Right ventricle myocardium superior (tissue), 1 donor: ENCODE measurements at places on chromosomes 2 and 18. TPM values are rescaled to one million over a fixed set of nuclear protein-coding genes. Genes with fewer than 3 reads are reported as not detected.

SH3BP4 gene
- total RNA-seq: 9.0 TPM

KCNF1 gene
- not detected for total RNA-seq

PAIP2B gene
- 69.7 TPM for total RNA-seq

GRCh38 chr2:71100195-71100964 is 29.6 kb downstream of the MCEE start:
- DNase-seq: peak; percentile 59

DNA sequence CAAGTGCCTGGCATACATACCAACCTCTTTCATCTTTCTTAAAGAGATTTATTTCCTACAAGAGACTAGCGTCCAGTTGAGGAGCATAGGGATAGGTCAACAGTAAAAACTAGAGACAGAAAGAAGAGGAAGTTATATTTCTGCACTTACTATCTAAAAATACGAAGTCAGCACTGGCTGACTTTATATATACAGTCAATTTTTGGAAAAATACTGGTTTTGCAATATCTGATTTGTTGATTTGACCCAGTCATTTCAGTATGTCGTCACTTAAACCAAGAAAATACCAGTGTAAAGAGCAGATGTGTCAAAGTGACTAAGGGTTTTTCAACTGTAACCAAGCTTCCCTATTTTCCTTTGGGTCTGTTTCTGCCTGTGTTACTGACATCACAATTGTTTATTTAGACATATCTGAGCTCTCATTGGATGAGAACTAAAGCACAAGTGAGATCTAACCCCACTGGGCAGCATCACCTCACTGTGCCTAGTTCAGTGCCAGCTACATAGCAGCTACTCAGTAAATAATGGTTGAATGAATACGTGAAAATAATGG is 23.0 kb downstream of the CYTIP start:
- no peak for DNase-seq

DNA sequence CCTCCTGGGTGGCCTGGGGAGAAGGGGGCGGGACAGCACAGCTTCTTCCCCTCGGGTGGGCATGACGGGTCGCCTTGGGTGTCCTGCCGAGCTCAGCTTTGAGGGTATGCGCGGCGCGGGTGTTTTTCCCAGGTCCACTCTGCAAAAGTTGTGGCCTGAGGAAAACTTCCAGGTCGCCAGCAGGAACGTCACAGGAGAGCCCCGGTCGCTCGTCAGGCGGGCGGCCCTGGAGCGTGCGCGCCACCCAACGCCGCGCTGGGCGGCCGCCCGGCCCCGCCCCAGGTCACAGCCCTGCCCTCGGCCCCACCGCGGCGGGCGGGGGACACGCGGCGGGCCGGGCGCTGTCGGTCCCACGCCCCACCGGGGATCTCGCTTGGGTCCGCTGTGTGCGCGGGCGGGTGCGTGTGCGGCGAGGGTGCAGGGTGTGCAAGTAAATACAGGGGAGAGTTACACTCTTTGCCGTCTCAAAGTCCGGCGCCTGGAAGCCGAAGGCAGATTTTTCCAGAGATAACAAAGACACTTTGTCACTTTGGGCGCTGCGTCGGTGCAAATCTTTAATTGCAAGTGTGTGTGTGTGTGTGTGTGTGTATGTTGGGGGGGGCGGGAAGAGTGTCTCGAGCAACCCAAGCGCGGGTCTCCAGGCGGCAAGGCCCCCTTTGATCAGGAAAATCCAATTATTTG is 616 bp upstream of the SP5 start:
- no peak for DNase-seq

DNA sequence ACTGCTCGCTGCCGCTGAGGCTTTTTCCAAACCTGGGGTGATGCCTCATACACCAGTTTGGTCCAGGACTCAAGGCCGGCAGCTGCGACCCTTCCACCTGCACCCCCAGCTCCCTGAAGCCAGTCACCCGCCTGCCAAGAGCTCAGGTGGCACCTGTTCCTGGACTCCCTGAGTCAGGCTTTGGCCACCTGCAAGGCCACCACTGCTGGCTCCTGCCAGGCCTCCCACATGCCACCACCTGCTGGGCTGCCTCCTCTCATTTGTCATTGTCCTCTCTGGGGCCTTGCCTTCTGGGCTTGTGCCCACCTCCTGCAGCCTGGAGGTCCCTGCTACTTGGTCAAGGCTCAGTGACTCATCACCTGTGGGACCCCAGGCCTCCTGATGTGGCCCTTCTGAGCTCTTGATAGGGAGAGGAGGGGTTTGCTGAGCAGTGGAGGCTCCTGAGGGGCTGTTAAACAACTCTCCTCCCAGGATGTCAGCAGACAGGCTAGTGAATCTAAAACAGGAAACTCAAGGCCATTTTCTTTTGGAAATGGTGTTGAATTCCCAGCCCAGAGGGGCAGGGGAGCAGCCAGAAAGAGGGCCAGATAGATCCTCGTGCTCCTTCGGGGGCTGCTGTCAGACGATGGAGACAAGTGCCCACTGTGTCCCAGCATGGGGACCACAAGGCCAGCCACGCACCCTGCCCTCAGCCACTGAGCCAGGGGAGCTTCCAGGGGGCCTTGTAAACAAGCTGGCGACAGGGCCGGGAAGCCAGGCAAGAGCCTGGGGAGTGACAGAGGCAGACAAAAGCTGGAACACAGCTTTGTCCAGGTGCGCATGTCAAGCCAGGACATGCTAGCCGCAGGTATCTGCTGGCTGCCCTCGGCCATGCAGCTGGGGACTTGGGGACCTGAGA is 416.8 kb downstream of the LRATD1 start:
- DNase-seq: no peak

DNA sequence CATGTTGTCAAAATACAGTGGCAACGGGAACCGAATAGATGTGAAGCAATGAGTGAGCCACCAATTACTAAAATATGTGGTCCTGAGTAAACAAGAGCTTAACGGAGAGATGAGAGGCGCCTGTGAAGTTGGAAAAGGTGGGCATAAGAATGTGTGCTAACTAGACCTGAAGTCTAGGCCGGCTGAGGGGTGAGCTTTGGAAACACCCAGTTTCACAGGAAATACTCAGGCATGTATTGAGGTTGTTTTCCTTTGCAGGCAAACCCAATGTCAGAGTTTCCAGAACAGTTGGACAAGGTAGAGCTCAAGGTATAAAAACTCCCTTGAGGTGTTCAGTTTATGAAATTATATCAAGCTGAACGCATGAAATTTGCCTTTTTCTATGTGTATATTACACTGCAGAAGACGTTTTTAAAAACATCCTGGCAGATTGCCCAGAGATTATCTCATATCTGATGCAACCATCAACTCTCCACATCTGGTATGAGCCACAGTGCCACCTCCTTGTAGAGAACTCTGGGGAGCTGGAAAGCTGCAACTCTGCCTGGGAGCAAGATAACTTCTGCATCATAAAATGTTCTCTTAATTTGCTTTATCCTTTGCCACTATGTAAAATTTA is 3.9 kb upstream of the WDSUB1 start:
- DNase-seq: no peak

- DNase-seq: no peak
Measured at GRCh38 chr2:33158482-33159003, 211.8 kb downstream of the LTBP1 start.

DNA sequence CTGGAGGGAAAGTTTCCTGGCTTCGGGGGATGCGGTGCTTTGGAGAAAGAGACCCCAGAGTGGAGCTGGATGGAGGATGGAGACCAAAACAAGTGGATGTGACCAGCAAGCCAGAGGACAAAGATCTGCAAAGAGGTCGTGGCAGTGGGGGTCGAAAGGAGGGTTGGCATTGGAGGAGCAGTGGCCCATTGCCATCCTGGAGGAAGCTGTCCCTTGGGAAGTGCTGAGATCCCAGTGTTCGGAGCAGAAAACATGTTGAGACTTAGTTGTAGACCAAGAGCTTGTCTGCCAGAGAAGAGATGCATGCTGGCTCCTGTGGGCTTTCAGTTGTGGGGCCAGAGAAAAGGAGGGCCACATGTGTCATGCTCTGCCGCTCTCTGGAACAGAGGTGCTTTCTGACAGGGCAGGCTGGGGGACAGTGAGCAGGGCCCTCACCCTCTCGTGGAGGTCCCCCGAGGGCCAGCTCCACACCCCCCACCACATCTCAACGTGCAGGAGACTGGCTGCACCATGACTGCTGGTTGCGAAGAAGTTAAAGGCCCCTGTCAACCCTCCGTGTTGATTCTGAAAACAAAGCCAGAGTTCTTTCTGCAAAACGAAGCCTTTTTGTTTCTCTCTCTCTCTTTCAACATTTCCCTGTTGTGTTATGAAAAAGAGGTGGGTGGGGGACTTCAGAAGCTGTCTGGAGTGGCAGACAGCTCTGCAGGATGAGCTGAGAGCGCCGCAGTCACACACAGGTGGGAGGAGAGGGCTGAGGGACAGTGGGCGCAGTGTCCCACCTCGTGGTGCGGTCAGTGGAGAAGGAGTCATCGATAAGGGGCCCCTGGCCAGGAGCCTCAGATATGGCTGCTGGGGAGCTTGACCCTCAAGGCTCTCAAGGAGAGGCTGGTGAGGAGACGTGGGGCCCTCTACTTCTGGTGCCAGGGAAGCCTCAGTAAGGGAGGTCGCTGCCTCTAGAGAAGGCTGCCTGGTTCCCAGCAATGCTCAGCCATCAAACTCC is 77.6 kb upstream of the BCL2L11 start:
- DNase-seq: no peak

- no peak for DNase-seq
Measured at GRCh38 chr2:107197594-107198294, 311.8 kb upstream of the ST6GAL2 start.

DNA sequence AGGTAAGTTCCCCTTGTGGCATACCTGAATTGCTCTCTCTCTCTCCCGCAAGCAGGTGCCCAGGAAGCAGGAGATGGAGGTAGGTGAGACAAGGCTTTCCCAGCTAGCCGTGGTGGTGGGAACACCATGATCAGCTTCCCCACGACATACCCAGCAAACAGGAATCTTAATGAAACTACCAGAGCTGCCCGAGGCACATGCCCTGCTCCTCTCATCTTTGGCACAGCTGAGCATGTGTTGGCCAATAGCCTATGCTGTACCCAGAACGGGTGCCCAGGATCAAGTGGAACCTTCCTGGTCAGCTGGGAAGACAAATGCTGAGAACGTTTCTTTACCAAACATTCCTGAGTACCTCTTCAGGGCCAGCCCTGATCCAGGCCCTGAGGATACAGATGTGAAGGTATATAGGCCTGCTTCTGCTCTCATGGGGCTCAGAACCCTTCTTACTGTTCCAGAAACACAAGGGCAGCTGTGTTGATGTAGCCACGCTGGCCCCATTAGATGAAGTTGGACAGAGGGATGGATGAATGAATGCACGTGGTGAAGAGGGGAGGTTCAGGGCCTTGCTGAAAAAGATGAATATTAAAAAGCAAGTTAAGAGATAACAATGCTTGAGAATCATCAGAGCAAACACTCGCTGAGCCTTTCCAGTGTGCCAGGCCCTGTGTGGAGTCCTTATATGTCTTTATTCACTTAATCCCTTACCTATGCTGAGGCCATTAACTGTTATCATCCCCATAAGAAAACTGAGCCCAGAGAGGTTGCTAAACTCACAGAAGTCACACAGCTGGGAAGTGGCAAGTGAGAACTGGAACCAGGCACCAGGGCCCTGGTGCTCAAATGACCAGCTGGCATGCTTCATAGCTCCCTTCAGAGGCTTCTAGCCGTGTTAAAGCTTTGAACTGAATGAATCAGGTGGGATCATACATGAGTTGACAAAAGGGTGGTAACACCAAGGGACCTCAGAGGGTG is 68.8 kb upstream of the TMEM247 start:
- DNase-seq: peak; percentile 48

GRCh38 chr2:220991972-220992371 is 580.1 kb downstream of the EPHA4 start:
- no peak for DNase-seq

DNA sequence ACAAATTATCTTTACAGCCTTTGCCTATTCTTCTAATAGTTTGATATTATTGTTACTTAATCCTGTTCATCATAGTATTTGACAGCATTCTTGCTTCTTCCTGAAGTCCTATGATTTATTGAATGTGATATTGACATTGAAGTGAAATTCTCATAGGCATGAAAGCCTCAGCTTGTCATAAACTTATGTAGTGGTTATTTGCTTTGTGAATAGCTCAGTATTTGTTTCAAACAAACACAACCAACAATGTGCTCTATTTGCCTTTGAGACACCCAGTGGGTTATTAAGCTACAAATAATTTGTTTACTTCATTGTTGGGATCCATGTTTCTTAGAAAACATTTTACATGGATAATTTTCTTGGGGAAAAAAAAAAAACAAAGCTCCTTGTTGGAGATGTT is 57.2 kb downstream of the TTC39C start:
- no peak for DNase-seq

- no peak for DNase-seq
Measured at GRCh38 chr18:23967321-23968089, 47.0 kb upstream of the TTC39C start.

- peak; percentile 42 for DNase-seq
Measured at GRCh38 chr2:220394433-220394832, 767.0 kb downstream of the SLC4A3 start.

DNA sequence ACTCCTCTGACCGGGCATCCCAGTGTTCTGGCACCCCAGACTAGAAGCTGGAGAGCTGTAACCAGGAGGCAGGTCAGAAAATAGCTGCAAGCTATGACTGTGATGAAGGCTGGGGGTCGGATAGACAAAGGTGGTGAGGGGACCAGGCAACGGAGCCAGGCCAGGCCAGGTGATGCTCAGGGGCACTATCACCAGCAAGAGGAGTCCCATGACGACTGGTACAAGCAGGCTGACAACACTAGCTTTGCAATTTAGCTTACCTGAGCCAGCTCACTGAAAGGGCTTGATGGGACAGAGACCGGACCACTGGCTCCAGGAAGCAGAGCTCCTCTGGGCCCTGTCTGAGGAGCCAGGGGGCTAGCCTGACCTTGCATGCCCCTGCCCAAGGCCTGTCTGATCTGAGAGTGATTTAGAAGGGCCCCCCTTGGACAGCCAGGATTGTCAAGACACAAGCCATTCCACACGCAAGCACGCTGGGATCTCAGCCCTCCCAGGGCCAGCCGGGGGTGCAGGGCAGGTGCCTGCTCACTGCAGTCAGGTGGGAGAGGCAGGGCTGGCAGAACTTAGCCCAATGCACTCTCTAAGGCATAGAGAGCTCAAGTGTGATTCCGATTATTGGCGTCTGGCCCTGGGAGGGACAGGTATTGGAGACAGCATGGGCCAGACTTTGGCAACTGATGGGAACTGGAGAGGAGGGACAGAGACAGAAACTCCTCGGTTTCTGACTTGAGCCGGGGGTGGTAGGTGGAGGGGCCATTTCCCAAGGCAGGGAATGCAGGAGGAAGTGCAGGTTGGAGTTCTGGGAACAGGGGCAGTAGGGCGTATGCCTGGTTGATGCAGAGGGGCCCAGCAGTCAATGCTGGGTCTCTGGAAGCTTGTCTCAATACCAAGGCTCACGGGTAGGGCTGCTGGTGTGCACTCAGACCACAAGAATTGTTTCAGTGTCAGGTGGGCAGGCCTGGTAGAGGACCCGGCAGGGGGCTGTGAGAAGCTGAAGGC is 47.7 kb downstream of the MYO7B start:
- no peak for DNase-seq

DNA sequence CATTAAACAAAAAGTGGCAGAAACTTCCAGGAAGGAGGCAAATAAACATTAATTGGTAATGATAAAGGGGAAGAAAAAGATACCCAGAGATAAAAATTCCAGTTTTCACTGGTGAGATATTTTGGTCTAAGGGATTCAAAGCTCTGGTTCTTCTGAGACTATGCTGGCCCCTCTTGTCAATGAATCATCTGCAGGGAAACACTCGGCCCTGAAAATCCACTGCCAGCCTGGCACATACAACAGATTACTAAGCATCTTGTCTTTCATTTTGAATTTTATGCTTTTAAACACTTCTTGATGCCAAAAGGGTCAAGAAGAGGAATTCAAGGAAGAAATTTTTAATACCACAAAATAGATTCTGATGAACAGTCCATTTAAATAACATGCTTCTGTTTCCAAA is 1603.8 kb upstream of the ZEB2 start:
- DNase-seq: no peak

- DNase-seq: no peak
Measured at GRCh38 chr2:111201214-111201613, 80.5 kb downstream of the BCL2L11 start.
